ENCODE measurements at places on chromosomes 11 and 22.

DNA sequence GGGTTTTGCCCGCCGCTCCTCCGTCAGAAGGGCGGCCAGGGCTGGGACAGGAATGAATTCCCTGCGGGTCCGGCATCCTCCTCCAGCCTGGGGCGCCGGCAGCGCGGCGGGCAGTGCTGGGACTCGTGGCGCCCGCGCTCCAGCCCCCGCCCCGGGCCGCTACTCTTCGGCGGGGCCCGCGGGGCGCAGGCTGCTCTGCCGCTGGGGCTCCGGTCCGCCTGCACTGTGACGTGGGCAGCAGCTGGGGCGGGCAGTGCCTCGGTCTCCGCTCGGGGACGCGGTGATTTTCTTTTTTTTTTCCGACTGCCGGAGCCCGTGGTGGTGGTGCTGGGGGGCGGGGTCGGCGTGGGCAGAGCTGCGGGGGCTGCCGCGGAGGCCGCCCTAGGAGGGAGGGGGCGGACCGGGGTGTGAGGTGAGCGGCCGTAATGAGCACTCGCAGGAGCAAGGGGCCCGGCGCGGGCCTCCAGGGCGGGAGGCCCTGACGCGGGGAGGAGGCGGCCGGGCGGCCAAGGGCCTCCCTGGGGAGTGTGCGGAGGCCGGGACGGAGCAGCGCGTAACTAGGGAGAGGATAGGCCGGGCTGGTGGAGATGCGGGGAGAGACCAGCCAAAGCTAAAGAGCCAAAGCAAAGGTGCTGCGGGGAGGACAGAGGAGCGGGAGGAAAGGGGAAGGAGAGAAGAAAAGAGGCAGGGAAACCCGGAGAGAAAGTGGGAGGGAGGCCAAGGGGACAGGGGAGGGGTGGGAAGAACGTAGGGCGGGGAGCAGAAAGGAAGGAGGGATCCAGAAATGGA, 73.3 kb upstream of the ZBED5 start:
- DNase-seq, result no peak

DNA sequence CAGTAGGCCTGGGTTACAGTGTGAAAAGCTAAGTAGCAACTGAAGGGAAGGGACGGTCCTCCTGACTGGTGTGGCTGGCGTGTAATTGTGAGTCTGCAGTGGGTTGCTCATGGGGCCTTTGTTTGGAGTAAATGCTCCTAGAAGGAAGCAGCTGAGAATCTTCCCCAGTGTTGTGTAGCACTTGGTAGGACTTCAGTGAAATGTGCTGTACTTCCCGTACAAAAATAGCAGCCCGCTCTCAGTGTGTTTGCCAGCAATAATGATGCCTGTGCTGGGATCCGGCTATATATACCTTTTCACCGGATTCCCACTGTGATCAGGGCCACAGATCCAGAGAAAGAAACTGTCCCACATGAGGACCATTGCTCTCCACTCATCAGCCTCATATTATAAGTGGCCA, 175.7 kb upstream of the NTM start:
- no peak for DNase-seq

GRCh38 chr11:18394928-18395734, 768 bp downstream of the LDHA start:
- peak; percentile 18 for DNase-seq

DNA sequence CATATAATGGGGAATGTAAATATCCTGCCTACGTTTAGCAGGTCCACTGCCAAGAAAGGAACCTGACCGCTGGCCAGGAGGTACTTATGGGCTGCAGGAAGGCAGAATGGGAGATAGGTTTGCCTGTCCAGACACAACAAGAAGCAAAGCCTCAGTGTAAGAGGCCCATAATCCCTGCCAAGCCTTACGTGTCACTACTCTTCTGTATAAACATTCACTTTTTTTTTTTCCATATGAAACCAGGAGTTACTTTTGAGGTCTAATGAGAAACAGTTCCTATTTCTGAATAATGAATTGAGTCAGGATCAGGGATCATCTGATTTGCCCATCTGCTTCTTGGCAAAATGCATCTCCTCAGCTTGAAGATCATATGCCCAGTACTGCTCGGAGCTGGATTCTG, 230.2 kb downstream of the NTM start:
- no peak for DNase-seq

- peak; percentile 65 for DNase-seq
Observed at GRCh38 chr11:44110231-44110679, 14.8 kb downstream of the EXT2 start.

DNA sequence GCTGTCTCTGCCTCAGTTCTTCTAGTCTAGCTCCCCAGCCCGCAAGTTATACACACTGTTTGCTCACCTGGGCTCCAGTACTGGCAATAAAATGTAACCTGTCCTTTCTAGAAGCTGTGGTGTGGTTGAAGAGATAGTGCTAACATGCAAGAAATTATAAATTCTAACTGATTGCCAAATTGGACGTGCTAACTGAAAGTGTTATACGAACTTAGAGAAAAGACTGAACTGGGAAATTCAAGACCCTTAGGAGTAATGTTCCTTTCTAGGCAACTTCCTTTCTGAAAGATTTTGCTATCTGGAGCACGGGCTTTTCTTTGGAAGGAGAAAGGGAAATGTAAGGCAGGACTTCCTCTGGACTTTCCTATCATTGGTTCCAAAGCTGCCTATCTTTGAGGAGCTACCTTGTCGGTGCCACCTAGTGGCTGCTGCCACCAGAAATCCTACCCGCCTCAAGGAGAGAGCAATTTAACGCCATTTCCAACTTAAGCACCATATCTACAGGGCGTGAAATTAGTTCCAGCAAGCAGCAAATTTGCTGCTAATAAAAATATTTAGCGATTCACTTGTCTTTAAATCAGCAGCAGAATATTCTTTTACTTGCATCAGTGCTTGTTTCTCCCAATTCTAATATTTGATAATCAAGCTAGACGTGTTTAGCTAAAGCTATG, 12.7 kb upstream of the TMEM218 start:
- DNase-seq, result peak; percentile 22

GRCh38 chr22:50243685-50244419, 971 bp downstream of the TUBGCP6 start:
- DNase-seq, result no peak

DNA sequence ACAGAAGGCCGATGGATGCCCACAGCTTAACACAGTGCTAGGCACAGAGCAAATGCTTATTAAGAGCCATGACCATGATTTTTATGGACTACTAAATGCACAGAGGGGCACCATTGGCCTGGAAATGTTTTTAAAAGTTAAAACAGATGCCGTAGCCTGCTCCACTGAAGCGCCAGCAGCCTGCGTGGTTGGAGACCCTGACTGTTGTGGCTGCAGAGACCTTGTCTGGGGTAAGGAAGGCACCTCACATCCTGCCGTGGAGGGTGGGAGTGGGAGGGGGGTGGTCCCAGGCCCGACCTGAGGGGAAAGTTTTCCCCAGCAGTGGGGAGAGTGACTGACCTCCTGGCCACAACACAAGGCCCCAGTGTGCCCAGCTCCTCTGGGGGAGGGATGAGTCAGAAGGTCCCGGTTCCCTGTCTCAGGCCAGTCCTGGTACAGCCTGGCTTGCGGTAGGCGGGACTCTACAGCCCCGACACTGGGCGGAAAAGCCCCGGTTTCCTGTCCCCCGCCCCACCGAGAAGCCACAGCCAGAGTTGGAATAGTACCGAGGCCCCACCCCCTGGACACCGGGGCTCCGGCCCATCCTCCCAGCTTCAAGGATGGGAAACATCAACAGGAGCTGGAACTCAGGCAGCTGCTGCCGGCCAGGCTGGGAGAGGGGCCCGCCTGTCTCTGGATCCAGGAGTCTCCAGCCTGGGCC, 7.0 kb downstream of the CHST1 start:
- DNase-seq, result no peak

DNA sequence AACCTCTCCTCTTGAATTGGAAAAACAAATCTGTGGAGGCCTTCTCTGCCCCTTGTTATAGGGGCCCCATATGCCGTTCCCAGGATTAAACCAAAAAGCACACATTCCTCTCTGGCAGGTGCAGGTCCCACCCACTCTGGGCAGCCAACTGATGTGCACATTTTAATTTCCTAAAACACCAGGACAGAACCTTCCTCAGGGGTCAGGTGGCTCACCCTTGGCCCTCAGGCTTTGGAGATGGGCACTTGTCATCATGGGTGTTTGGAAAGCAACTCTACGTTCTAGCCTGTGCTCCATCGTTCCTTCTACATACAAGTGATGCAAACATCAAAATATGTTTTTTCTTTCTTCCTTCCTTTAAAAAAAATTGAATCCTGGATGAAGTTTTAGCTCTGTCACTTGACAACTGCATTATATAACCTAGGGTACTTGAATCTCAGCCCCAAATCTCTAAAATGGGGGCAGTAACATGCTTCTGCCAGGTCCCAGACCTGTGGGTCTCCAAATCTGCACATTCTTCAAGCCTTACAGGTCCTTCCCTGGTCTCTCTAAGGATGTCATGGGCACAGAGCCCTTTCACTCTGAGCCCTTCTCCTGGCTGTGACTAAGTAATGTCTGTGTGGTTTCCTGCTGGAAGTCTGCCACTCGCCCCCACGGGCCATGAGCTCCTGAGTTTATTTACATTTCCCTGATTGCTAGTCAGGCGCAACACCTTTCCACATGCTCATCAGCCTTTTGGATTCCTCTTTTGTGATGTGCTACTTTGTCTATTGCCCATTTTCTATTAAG, 43.8 kb downstream of the KCNQ1OT1 start:
- no peak for DNase-seq

GRCh38 chr22:29689880-29690213, 30.0 kb upstream of the CABP7 start:
- DNase-seq, result peak; percentile 19

- no peak for DNase-seq
Observed at GRCh38 chr11:82864268-82864667, 36.0 kb downstream of the PRCP start.

- DNase-seq, result no peak
Observed at GRCh38 chr11:69381681-69382130, 87.8 kb downstream of the MYEOV start.

GRCh38 chr11:102456381-102456780, 3.8 kb upstream of the TMEM123 start:
- DNase-seq, result no peak

DNA sequence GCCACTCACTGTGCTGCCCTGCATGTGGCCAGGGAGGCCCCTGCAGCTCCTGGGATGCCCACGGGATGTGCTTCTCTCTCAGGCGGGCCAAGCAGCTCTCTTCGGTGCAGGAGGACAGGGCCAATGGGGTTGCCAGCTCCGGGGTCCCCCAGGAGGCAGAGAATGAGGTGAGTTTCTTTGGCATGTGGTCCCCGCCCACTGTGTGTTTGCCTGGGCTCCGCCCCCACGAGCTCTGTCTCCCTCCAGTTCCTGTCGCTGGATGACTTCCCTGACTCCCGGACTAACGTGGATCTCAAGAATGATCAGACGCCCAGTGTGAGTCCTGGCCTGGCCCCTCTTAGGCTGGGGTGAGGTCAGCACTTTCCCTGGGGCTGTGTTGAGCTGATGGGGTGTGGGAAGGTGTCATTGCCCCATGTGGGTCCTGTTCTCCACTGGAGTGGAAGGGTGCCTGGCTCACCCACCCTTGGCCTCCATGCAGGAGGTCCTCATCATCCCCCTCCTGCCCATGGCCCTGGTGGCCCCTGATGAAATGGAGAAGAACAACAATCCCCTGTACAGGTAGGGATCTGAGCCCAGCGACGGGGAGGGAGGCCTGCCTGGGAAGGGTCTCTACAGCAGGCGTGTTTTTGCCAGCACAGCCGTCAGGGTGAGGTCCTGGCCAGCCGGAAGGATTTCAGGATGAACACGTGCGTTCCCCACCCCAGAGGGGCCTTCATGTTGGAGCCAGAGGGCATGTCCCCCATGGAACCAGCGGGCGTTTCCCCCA, 7.7 kb downstream of the SCO2 start:
- DNase-seq, result no peak

- no peak for DNase-seq
Observed at GRCh38 chr11:42657169-42657568, 654.6 kb upstream of the API5 start.

- peak; percentile 28 for DNase-seq
Observed at GRCh38 chr22:43897751-43898261, 6.0 kb upstream of the PNPLA5 start.

DNA sequence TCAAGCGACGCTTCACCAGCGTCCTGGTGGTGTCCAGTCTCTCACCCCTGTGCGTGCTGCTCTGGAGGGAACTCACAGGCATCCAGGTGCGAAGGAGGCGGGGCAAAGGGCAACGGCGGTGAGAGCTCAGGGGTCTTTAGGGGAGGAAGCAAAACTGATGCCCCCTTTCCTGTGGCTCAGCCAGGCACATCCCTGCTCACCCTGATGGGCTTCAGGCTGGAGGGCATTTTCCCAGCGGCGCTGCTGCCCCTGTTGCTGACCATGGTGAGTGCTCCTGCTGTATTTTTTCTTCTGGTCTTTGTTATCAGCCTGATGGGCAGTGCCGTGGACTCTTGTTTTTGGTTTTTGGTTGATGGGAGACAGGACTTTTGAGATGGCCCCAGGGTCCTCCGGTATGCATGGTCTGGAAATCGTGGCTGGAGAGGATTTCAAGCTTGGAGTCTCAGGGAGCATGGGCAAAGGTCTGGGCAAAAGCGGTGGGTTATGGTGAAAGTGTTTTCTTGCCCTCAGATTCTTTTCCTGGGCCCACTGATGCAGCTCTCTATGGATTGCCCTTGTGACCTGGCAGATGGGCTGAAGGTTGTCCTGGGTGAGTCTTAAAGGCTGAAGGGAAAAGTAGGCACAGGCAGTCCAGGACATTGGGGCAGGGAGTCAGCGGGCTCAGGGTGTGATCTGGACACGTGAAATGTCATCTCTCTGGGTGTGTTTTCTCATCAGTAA, 695 bp downstream of the RCE1 start:
- no peak for DNase-seq

DNA sequence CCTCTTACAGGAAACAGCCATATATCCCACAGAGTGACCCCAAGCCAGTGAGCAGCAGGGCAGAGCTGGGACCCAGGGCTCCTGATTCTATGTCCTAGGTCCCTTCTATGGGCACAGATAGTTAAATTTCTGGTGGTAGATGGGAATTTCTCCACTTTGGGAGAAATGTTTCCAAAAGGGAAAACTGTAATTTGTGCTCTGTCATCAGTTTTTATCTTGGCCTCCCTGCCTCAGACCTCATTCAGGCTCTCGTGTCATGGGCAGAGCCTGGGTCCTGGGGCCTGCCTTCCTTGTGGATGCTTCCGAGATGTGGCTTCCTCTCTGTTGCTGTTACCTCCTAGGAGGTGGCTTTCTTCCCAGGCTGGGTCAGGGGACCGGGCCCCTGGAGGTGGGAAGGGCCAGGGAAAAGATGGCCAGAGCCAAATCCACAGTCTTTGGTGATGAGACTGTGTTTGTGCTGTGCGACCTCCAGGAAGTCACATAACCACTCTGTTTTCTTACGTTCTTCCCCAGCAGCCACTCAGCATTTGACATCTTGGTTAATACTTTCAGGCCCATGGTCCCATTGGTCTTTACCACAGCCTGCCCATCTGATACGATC, 8.6 kb downstream of the LRRC32 start:
- no peak for DNase-seq

DNA sequence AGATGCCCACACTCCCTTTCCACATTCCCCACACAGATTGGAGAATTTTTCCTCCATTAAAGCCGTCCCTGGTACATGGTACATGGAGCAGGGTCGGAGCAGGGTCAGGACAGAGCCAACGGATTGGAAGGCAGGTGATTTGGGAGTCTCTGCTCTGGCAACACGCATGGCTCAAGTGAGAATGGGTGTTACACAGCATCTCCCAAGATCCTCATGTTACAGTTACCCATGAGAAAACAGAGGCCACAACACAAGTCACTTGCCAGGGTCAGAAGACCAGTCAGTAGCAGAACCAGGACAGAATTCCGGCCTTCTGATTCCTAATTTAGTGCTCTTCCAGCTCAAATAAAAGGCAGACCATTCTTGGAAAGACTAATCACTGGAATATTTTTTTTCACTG, 7.7 kb upstream of the F2 start:
- no peak for DNase-seq
